ENCODE measurements at places on chromosomes 16 and 17.
A peak's percentile ranks its signal among the peaks of the same experiment; 100 is the strongest.

DNA sequence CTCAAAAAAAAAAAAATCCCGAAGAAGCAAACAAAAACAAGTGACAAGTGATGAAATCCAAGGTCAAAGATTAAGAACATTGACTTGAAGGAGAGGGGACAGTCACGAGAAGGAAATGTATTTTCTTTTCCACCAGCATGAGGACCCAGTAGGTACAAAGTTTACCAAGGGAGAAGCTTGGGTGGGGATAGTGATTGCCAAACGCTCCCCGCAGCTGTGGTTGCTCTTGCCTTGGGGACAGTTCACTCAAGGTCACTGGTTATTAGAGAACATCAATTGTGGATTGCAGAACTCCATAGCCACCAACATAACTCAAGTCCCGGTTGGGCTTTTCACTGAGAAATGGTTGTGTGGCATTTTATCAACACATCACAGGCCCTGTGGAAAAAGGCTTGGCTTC, 27.0 kb downstream of the RSL1D1 start:
- DNase-seq: no peak

GRCh38 chr17:81429821-81430551, 34.7 kb downstream of the BAHCC1 start:
- DNase-seq: no peak

- DNase-seq: no peak
Measured at GRCh38 chr17:6366221-6366666, 68.7 kb downstream of the AIPL1 start.

DNA sequence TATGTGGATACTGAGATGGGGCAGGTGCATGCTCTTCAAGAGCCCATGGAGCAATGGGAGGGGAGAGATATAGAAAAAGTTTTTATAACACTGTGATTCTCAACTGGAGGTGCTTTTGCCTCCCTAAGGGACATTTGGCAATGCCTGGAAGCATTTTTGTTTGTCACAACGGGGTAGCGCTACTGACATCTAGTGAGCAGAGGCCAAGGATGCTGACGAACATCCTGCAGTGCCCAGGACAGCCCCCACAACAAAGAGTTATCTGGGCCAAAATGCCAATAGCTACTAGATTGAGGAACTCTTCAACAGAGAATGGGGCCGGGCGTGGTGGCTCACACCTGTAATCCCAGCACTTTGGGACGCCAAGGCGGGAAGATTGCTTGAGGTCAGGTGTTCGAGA, 67.2 kb upstream of the CLEC3A start:
- peak; percentile 22 for DNase-seq

DNA sequence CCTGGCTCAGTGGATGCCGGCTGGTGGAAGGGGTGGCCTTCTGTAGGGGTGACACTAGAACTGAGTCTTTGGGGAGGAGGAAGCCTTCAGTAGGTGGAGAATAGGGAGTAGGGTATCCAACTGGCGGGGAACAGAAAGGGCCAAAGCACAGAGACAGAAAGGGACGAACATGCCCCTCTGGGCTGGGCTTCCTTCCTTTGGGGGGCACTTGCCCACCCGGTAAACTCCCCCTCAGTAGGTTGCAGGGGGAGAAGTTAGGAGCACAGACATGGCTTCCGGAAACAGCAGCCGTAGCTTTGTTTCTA, 774 bp downstream of the ENGASE start:
- DNase-seq: no peak

Measured in NCI-H510A treated with DMSO at 0.1 percent for 48 hours (cell line).